Brain (organoid and tissue), 16 donors: ENCODE measurements at places on chromosomes 13 and 19.
A peak's percentile ranks its signal among the peaks of the same experiment; 100 is the strongest.

DNA sequence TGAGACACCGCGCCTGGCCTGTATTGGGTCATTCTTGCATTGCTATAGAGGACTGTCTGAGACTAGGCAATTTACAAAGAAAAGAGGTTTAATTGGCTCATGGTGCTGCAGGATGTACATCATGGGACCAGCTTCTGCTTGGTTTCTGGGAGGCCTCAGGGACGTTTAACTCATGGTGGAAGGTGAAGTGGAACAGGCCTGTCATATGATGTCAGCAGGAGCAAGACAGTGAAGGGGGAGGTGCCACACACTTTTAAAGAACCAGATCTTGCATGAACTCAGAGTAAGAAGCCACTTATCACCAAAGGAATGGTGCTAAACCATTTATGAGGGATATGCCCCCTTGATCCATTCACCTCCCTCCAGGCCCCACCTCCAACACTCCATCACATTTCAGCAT lies 18.7 kb downstream of the CARD8 start:
- DNase-seq = no peak

DNA sequence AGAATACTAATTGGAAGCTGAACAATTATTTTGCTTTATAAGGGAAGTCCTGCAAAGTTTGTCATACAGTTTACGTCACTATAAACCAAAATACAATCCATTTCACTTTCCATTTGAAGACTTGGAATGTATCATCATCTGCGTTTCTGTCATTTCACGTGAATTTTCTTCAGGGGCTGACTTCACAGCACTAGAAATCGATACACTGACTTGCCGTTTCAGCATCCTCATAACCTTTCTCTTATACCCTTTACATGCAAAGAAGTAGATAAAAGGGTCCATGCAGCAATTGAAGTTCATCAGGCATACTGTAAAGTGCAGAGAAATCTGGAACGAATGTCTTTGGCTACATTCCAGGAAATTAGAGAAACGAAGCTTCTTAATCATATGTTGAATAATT lies 12.2 kb downstream of the GPR183 start:
- DNase-seq = no peak

DNA sequence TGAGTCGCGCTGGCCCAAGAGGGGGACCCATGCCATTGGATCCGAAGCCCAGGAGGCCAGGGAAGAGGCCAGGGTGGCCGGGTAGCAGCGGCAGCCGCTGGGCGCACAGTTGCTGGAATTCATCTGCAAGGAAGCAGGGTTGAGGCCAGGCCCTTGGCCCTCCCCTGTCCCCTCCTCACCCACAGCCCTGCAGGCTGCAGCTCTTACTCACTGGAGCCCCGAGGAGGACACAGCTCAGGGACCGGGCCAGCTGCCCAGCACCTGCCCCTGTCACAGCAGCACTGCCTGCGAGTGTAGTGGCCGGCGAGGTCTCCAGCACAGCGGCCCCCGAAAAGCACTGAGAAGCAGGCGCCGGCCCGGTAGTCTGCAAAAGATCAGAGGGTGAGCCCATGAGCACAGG lies 11.2 kb downstream of the FBN3 start:
- no peak for DNase-seq

GRCh38 chr13:51370116-51370515 lies 30.6 kb downstream of the SERPINE3 start:
- DNase-seq = no peak

DNA sequence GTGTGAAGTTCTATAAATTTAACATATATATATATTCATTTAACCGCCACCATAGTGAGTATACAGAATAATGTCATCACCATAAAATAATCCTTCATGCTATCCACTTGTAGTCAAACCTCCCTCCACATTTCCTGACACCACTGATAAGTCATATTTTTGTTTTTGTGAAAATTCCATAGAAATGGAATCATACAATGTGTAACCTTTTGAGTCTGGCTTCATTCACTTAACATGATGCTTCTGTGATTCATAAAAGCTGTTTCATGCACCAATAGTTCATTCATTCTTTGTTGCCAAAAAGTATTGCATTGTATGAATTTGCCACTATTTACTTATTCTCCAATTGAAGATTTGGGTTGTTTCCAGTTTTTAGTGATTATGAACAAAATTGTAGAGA lies 497.5 kb upstream of the PCDH20 start:
- no peak for DNase-seq

DNA sequence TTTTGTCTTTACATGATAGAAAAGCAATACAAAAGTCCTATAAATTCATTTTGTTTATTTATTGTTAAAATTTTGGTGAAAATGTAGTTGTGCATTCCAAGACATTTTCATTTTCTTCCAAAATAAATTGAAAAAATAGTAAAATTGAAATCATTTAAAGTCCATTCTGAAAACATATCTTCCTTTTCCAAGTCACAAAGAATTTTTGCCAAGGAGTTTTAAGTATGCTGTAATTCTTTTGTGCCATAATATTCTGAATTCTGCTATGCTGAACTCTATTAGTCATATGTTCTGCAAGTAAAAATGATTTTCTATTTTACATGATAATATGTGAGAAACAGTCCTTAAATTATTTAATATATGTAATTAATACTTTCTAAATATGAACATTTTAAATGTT lies 879.6 kb upstream of the SLC10A2 start:
- no peak for DNase-seq

GRCh38 chr13:105937451-105937850 lies 598.0 kb downstream of the EFNB2 start:
- DNase-seq = no peak

DNA sequence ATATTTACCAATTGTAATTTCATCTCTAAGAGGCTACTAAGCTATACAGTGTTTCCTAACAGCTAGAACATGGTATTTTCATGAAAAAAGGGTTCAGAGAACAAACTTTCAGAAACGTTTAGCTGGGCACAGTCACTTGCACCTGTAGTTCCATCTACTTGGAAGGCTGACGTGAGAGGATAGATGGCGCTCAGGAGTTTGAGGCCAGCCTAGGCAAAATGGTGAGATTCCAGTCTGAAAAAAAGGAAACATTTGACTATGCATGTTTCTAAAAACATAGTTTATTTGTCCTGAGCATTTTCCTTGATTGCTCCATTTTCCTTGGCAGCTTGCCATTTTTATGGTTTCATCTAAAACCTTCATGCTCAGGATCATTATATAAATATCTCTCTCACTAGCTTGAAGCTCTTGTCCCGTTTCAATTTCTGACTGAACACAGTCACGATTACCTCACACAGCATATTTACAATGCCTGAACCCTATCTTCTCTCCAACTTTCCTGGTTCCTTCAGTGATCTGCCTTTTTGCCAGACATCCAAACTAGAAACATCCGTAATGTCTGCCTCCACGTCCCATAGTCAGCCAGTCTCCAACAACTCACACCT lies 200.8 kb downstream of the RGCC start:
- DNase-seq = no peak

DNA sequence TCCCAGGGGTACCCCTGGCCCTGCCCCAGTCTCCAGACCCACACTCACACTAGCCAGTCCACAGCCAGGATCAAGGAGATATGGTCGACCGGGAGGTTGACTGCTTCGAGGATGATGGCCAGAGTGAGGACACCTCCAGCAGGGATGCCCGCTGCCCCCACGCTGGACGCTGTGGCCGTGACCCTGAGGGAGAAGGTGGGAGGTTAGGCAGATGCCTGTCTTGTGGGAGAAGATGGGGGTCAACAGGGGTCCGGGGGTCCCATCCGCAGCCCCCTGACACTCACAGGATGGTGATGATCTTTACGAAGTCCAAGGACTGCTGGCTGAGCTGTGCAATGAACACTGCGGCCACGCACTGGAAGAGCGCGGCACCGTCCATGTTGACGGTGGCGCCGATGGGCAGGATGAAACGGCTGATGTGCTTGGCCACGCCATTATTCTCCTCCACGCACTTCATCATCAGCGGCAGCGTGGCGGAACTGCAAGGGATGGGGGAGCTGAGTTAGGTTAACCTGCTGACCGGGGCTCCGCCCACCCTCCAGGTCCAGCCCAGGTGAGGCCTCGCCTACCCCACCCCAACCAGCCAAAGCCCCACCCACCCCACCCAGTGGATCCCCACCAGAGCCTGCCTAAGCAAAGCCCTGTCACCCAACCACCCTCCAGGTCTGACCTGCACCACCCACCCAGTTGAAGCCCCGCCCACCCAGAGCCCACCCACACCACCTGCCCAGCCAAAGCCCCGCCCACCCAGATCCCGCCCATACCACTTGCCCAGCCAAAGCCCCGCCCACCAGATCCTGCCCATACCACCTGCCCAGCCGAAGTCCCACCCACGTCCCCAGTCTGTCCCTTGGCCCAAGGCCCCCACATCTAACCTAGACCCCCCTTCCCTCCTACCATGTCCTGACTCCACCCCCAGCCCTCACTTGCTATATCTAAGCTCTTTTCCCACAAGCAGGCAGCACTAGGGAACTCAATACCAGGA lies 11.2 kb downstream of the SLC1A5 start:
- no peak for DNase-seq

DNA sequence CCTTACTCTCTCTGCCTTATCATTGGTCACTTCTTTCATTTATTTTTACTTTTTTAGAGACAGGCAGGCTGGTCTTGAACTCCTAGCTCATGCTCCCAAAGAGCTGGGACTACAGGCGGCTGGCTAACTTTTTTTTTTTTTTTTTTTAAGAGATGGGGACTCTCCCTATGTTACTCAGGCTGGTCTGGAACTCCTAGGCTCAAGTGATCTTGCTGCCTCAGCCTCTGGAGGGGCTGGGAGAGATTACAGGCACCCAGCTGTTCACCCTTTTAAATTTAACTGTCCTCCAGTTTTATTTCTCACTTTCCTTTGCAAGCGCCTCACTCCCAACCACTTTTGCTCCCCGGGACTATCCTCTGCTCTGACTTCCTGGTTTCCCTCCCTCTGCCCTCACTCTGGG lies 5.6 kb upstream of the CLDN10 start:
- DNase-seq = no peak

GRCh38 chr13:97229699-97230098 lies 7.6 kb downstream of the MBNL2 start:
- DNase-seq = no peak

- DNase-seq = peak; percentile 53
Measured at GRCh38 chr19:5293612-5294378, 46.8 kb downstream of the PTPRS start.
